ENCODE measurements at places on chromosomes 1 and 21.

DNA sequence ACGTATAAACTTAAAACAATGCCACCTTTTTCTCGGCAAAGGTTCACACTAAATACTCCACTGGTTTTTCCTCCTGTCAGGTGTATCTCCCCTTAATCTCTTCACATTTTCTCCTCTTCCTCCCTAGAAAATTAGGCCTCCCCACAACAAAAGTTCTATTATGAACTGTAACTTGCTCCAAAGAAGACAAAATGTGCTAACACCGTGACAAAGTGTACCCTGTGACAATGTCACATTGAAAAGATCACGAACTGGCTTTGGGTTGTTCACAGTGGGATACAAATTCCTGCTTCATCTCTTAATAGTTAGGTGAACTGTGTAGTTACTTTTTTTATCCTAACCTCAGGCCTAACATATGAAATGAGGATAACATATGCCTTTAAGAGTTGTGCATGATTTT lies 6.0 kb downstream of the NUCKS1 start:
- DNase-seq, result no peak

DNA sequence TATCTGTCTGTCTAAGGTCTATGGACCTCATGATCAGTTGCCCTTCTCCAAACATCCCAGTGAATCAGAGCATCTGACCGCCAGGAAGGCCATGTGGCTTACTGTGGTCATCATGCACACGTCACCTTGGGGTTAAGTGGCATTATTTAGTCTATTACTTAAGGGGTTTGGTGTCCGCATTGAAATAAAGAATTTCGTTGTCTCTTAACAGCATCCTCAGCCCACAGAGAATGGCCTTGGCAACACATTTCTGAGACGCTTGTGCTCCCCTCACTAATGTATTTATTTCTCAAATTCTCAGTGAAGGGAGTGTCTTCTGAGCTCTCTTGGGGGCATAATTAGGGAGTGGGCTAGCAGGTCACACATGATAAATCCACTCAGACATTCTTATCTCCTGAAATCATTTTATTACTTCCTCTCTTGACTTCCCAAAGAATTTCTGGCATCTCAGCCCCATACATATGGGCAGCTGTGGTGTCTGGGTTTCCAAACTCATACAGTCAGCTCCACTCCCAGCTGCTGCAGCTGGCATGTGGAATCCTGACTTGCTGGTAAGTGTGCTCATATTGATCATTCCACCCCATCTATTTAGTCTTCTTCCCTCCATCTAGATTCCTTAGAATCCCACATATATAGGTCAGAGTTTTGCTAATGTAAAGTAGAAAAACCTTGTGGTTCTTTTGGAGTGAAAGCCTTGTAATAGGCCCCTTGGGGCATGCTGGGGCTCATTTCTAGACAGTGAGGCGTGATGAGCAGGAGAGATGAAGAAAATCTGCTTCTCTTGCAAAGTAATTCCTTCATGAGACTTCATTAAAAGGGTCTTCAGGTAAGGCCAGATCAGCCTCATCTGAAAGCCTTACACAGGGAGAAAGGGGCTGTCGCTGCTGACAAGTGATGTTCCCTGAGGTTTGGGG lies 110.5 kb downstream of the HHAT start:
- DNase-seq, result no peak

- DNase-seq, result no peak
These were observed 100.0 kb upstream of the EDEM3 start for GRCh38 chr1:184854496-184855140.

DNA sequence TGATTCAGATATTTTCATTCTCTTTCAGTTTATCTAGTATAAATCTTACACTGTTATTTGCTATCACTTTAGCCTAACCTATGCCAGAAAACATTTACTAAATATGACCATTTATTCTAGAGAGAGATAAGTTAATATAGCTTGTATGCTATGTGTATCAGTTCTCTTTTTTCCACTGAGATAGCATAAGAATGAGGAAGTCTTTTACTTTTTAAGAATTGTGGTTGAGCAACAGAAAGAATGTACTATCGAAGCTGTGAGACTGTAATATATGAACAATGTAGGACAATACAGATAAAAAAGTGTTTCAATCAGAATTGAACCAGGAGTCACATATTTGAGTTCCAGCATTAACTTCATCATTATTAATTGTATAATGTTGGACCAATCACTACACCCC lies 479.9 kb upstream of the PLXNA2 start:
- DNase-seq, result no peak

- DNase-seq, result no peak
These were observed 264.6 kb downstream of the BARHL2 start for GRCh38 chr1:90452491-90452890.
